ENCODE measurements at places on chromosomes 1 and 21.

- no peak for DNase-seq
Measured at GRCh38 chr1:205676597-205676996, 3.7 kb downstream of the SLC45A3 start.

- DNase-seq = no peak
Measured at GRCh38 chr1:27672750-27673112, 739 bp upstream of the IFI6 start.

DNA sequence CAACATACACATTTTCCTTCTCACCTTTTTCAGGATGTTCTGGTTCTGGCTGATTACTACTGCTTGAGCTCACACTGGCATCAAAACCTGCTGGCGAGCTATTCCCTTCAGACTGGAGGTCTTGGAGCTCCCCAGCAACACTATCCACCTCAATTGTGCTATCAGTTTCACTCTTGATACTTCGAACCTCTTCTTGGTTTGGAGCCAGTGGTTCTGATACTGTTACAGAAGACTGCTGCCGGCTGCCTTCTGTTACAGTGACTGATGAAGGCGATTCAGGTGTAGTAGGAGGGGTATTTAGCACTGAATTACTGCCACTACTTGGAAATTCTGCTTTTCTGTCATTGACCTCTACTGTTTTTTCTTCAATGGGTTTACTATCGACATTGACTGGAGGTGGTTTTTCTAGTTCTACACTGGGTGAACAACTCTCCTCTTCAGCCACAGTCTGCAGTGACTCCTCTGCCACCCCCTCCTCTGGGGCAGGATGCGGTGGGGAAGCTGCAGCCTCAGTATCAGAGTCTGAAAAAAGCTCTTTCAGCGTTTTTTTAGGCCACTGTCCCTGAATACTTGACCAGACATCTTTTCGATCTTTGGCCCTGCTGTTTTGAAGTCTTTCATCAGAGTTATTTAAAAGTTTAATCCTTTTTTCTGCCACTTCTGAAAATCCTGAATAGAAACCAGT is 20.7 kb upstream of the RBM34 start:
- DNase-seq = no peak

DNA sequence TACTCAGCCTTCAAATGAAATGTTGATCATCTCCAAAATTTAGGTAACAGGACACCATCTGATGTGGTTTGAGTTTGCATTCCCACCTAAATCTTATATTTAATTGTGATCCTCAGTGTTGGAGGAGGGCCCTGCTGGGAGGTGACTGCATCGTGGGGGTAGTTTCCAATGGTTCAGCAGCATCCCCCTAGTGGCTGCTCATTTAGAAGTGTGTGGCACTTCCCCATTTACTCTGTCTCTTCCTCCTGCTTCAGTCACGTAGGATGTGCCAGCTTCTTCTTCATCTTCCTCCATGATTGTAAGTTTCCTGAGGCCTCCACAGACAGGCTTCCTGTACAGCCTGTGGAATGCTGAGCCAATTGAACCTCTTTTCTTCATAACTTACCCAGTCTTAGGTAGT is 731.2 kb downstream of the USP25 start:
- DNase-seq = no peak

GRCh38 chr1:39086386-39086785 is 60.2 kb downstream of the NDUFS5 start:
- DNase-seq = no peak

DNA sequence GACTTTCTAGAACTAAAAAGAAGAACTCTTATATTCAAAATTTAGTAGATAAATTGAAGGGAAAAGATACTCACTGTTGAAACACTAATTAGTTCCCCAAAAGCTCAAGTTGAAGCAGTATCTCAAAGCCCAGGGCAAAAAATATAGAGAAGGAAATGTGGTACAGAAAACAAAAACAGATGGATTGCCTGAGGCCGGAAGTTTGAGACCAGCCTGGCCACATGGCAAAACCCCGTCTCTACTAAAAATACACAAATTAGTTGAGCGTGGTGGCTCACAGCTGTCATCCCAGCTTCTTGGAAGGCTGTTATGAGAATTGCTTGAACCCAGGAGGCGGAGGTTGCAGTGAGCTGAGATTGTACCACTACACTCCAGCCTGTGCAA is 36.0 kb downstream of the FAM177B start:
- DNase-seq = no peak

GRCh38 chr21:45506836-45507522 is 35.3 kb downstream of the SLC19A1 start:
- DNase-seq = no peak

- DNase-seq = no peak
Measured at GRCh38 chr1:175433532-175434282, 241.1 kb upstream of the KIAA0040 start.

GRCh38 chr1:196114193-196114592 is 494.0 kb downstream of the KCNT2 start:
- DNase-seq = no peak

DNA sequence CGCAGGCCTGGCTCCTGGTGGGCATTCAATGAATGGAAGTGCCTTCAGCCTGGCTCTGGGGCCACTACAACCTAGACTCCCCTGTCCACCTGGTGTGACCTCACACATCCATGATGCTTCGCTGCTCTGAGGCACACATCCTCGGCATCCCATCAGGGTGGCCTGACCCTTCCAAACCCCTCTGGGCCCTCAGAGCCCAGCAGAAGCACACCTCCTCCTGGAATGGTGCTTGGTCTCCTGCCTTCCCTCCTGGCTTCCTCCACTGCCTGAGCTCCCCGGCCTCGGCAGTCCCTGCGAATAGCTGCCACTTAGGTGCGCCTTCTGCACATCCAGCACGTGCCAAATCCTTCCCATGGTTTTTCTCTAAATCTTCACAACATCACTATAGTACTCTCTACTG is 133.8 kb downstream of the GLIS1 start:
- no peak for DNase-seq

GRCh38 chr1:69648486-69648885 is 80.8 kb downstream of the LRRC7 start:
- no peak for DNase-seq

GRCh38 chr1:98839840-98840239 is 164.8 kb downstream of the PLPPR5 start:
- no peak for DNase-seq
